OCI-M1 (cell line): ENCODE measurements at places on chromosomes 12 and 14.
A peak's percentile ranks its signal among the peaks of the same experiment; 100 is the strongest.

- no peak for DNase-seq
Observed at GRCh38 chr12:122363782-122364181, 58.7 kb downstream of the CLIP1 start.

GRCh38 chr14:66046035-66046434 is 440.1 kb upstream of the CCDC196 start:
- DNase-seq, result no peak

- no peak for DNase-seq
Observed at GRCh38 chr12:68487721-68488309, 122.9 kb upstream of the RAP1B start.

- no peak for DNase-seq
Observed at GRCh38 chr12:43028826-43029225, 439.3 kb upstream of the PRICKLE1 start.

GRCh38 chr12:54240971-54241588 is 38.8 kb downstream of the CBX5 start:
- DNase-seq, result no peak

DNA sequence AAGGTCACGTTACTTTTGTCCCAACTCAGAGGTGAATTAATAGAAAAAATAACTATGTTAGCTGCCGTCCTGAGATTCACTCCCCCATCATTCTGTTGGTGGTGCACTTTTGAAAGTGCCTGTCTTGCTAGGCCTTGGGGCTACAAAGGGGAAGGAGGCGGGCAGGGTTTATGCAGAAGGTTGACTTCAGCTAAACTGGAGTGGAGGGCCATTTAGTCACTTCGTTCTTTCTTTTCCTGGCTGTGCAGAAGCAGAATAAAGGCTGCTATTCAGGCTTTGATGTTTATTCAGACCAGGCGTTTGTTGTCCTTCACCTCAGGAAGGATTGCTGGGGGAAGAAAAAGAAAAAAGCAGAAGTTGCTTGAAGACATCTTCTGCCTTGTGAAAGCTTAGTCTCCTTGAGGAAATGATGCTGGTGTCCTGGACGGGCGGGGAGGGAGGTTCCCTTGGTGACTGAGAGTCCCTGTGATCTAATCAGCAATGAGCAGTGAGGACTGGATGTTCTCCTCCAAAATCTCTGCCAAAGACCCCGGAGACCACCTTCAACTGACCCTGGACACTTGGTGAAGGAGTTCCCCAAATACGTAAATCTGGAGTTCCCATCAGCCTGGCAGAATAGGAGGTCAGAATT is 4.0 kb downstream of the GLT1D1 start:
- DNase-seq, result peak; percentile 5

- no peak for DNase-seq
Observed at GRCh38 chr12:85572956-85573355, 263.3 kb downstream of the RASSF9 start.

DNA sequence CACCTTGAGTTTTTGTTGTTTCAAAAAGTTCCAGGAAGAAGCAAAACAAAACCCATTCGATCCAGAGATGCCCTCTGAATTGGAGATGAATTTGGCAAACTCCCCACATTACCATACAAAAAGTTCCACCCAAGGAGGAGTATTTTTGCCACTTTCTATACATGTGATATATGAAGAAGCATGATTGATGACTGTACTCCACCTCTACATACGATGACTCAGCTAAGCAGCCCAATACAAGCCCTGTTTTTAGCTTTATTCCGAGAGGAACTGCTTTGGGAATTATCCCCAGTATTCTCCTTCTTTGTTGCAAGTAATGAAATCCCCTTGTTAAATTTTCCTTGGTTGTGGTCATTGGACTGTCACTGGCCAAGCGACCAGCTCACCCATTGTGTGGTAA is 11.4 kb downstream of the TMEM253 start:
- no peak for DNase-seq

DNA sequence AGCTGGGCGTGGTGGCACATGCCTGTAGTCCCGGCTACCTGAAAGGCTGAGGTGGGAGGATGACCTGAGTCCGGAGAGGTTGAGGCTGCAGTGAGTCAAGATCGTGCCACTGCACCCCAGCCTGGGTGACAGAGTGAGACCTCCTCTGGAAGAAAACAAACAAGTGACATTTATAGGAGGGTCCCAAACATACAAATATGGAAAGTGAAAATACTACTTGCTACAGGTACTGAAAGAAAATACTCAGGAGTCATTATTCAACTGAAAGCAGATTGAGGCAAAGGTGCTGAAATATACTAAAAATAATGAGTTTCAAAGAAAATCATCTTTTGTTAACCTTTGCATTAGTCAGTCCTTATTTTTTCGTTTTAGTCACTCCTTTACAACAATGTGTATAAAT is 53.5 kb downstream of the ETV6 start:
- DNase-seq, result no peak

- DNase-seq, result peak; percentile 55
Observed at GRCh38 chr14:24377657-24378056, 9.7 kb downstream of the NFATC4 start.

DNA sequence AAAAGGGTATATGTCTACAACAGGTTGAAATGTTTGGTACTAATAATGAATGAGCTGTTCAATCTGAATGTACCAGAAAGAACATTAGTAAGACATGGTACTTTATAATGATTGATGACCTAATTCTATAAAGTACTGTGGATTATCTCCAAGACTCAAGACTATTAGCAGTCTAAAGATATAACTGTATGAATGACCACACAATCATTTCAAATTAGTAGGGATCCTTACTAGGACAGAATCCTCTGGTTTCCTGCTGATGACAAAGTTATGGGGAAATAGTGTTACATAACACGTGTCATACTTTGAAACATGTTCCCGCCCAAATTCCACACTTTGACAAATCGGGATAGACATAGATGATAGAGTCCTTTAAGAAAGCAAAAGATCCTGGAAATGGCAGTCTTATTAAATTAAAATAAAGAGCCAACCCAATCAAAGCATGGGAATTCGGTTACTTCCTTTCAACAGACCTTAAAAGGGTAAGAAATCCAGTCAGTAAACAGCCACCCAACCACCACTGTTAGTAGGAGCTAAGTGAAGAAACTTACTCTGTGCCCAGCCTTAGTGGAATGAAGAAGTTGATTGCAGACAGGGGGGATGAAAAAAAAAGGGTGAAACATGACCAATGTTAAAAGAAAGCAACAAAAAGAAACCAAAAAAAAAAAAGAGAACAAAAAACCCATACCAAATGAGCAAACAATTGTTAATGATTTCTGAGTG is 2.8 kb downstream of the VPS29 start:
- DNase-seq, result peak; percentile 69

GRCh38 chr12:112852810-112853209 is 54.0 kb upstream of the OAS1 start:
- DNase-seq, result no peak

- DNase-seq, result no peak
Observed at GRCh38 chr14:21558703-21559170, 21.1 kb downstream of the OR10G3 start.

- DNase-seq, result peak; percentile 50
Observed at GRCh38 chr14:72594099-72594901, 299.6 kb downstream of the DPF3 start.

DNA sequence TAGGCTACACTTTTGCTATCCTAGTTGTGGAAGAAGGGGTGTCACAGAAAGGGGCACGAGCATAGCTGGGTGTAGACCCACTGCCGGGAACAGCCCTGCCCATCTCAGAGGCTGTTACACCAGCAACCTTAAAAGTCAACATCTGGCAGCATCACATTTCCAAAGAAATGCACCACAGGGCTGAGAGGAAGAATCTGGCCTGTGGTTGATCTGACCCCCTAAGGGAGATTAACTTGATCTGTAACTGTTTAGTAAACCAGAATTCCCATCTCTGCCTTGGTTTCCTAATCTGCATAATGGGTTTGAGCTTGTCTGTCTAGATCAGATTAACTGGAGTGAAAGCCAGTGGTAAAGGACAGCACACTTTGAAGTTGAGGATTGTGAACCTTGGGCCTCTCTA is 1.3 kb downstream of the LRP1-AS start:
- no peak for DNase-seq

DNA sequence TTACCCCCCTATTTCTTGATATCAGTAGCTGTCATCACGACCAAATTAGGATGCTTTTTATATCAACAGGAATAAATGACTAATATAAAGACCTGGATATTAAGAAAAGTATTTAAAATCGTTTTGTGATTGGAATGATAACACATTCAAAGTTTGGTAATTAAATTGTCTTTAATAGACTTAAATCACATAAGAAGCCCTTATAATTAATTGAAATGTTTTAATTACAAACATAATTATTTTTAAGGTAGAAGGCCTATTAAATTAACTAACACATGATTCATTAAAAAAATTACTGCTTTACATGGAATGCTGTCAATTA is 412.4 kb downstream of the FUT8 start:
- DNase-seq, result no peak

DNA sequence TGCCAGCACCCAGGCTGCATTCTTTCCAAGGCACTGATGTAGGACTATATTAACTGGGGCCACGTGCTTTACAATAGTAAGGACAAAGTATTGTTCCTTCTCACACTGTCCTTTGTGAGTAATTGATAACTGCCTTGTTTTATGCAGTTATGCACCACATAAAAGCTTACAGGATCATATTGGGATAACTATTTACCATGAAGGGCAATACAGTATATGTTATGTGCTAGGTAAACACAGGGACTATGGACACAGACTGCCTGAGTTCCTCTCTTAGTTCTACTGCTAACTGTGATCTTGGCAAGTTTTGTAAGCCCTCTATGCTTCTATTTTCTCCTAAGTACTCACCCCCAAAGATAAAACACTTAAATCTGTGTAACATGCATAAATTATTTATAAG is 183.7 kb downstream of the NOVA1 start:
- no peak for DNase-seq

GRCh38 chr12:12874029-12874428 is 17.3 kb upstream of the GPRC5A start:
- DNase-seq, result no peak

DNA sequence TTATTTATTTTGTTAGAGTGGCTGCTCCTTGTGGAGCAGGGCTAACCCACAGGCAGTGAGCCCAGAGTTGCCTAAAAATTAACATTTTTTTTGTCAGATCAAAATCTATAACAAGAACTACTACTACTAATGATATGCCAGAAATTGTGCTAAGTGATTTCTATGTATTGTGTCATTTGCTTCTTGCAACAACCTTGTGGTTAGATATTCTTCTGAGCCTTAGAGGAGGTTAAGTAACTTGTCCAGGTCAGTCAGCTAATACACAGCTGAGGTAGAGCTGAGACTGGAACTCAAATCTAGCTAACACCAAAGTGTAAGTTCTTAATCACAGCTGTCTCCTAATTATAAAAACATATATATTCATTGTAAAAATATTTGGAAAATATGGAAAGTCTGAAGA is 29.8 kb downstream of the CFL2 start:
- peak; percentile 47 for DNase-seq

- DNase-seq, result no peak
Observed at GRCh38 chr14:72063761-72064282, 131.6 kb downstream of the RGS6 start.

- peak; percentile 80 for DNase-seq
Observed at GRCh38 chr14:88002421-88003075, 2.4 kb upstream of the GPR65 start.

DNA sequence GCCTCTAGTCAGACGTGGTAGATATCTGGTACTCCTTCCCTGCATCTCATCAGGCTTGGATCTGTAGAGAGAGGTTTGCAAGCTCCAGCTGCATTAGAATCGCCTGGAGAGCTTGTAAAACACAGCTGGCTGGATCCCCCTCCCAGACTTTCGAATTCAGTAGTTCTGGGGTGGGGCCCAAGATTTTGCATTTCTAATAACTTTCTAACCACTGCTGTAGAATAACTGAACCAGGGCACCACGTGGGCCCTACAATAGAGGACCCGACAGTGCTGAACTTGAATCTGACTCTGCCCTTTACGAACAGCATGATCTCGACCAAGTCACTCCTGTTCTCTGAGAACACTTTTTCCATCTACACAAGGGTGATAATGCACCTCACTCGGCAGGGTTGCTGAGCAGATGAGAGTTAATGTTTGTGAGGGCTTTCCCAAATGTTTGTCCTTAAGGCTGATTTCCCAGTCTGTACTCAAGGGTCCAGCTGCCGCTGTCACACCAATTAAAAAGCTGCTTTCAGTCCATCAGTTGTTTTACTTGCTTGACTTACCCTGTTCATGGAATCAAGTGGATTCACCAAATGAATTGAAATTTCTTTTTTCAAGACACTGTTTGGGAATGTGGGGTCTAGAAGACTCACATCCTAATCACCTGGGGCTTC is 86.6 kb upstream of the SLC24A4 start:
- no peak for DNase-seq

DNA sequence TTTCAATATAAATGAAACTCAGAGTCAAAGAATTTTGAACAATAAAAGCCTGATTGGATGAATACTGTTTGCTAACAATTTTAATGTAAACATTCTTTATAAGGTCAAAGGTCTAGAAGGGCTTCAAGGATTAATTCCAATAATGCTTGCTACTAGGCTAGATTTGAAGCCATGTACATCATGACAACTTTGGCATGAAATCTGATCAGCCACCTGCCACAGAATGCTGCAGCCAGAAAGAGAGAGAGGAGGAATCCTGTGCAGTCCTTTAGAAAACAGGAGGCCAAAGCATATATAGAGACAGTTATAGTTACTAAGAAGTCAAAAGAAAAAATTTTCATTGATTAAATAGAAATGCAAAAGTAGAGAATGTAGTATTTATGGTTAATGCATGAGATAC is 47.1 kb downstream of the ABCD2 start:
- no peak for DNase-seq

- no peak for DNase-seq
Observed at GRCh38 chr12:42611571-42612230, 22.2 kb upstream of the PRICKLE1 start.
